ENCODE measurements at places on chromosomes 2 and 18.

DNA sequence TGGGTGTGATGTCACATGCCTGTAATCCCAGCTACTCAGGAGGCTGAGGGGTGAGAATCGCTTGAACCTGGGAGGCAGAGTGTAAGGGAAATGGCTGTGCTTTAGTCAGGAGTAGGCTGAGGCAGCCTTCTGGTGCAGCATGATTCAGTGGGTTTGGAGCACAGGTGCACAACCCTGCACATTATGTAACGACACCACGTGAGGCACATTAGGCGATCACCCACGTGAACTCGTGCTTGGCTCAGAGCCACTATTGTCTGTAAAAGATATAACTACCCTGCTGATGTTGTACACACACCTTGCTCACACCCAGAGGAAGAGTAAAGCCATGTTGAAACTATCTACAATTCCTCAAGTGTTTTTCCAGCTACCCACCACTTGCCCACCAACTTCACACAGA lies 54.8 kb upstream of the ZC3H15 start:
- DNase-seq: no peak

- no peak for DNase-seq
Observed at GRCh38 chr2:217302856-217303255, 443.0 kb upstream of the TNP1 start.

DNA sequence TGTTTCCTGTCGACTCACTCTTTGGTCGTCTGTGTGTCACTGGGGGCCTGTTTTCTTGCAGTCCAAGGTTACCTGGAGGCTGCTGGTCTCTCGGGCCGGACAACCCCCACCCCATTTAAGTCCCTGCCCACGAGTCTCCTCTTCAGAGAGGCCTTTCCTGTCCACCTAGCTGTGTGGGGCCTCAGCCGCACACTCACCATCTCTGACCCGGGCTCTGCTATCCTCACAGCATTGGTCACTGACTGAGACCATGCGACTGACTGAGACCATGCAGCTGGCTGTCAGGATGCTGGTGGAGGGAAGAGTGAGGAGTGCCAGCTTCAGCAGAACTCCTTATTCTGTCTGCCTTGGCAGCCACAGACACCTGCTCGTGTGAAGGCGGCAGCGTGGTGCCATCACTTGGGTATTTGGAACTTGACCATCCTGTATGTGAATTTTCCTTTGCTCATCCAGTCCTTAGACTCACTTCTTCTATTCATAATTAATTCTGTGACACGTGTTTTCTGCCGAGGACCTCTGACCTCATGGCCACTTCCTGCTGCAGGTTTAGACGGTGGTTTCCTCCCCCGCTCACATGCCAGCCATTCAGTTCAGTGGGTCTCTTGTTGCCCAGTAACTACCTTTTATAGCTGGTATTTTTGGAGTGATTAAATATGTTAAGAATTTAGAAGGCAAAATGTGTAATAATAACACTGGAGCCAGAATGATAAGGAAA lies 47.5 kb upstream of the ASB1 start:
- no peak for DNase-seq

DNA sequence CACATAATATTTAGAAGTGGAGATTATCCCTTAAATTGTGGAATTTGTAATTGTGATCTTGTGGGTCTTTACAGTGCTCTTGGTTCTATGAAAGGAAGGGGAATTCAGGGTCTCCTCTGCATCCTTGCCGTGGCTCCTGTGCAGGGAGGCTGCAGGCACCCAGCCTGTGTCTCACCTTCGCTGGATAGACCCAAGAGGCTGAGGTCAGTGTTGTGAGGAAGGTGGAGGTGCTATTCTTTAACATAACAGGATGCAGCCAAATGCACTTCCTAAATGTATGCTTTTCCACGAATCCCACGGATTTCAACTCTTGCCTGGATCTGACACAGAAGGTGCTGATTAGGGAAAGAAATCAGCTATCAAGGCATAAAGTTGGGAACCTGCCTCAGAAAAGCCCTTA lies 69.5 kb downstream of the TMEM18 start:
- DNase-seq: no peak

DNA sequence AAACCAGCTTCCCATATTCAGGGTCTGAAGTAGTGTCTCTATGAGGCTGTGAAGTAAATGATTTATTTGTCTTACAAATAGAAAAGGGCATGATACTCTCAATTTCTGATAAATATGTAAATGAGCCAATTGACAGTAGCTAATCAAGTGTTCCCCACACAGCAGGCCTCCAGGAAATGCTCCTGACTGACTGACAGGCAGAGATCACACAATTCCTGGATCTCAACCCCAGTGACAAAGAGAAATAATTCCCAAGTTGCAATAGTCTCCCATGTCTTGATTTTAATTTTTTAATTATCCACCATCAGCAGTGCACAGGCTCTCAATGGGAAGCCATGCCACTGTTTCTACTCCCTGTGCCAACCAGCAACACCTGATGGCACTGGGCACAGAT lies 390.4 kb downstream of the SOX11 start:
- no peak for DNase-seq

DNA sequence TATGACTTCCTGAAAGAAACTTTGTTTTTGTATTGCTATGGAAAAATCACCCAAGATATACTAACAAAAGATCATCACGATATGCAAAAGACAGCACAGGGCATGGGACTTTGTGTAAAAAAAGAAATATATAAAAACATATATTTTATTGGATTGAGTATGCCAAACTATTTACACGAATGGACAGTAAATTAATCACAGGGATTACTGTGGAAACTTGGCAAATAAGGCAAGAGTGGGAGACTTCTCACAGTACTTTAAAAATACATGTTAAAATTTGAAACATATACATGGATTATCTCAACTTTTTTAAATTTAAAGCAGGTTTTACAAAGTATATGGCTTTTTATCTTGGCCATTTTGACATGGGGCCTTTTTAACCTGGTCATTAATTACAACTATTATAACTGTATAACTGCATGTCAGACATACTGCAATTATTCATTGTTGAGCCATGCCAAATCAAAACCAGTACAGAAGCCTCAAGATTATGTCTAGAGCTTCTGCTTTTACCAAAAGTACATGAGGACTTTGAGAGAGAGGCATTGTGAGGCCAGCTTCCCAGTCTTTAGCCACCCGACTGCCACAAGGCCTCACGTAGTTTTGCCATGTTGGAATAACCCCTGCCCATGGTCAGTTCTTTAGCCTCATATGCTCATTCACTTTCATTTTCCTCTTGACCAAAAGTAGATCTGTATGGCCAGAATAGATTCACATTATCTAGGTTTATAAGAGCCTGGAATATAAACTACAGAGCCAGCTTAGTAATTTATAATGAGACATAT lies 419.8 kb downstream of the SETBP1 start:
- DNase-seq: no peak

GRCh38 chr2:72828840-72829507 lies 3.1 kb upstream of the EXOC6B start:
- DNase-seq: no peak

DNA sequence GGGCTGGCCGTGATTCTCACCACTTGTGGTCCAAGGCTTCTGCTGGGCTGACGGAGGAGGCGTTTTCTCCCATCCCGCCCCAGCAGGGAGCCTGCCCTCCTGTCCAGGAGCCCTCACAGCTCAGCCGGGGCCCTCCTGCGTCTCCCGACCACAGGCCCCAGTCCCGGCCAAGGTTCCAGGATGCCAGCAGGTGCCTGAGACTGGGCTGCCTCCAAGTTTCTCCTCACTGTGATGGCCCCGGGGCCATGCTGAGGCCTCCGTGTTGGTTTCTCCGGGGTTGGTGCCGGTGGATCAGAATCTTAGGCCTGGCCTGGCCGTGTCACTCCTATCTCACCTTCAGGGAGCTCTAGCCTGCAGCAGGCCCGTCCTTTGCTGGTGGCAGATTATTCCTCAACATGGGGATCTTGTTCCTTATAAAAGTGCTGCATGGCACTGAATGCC lies 5.9 kb downstream of the KCNG2 start:
- no peak for DNase-seq

- DNase-seq: no peak
Observed at GRCh38 chr2:179428649-179429048, 164.0 kb upstream of the SESTD1 start.

DNA sequence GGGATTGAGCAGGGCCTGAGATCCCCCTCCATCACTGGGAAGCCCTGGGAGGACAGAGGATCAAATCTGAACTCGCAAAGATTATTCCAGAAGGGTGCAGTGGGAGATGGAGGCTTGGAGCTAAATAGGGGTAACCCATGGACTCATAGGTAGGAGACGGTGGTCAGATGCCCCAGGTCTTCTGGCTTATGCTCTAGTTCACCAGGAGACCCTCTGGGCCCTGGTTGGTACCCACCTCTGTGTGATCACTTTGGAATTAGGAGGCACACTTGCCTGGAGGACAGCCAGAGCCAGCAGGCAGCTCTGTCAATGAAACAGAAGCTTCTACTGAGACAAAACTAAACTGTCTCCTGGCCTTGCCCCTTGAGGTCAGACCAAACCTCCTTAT lies 110.6 kb downstream of the TGFA start:
- DNase-seq: no peak

DNA sequence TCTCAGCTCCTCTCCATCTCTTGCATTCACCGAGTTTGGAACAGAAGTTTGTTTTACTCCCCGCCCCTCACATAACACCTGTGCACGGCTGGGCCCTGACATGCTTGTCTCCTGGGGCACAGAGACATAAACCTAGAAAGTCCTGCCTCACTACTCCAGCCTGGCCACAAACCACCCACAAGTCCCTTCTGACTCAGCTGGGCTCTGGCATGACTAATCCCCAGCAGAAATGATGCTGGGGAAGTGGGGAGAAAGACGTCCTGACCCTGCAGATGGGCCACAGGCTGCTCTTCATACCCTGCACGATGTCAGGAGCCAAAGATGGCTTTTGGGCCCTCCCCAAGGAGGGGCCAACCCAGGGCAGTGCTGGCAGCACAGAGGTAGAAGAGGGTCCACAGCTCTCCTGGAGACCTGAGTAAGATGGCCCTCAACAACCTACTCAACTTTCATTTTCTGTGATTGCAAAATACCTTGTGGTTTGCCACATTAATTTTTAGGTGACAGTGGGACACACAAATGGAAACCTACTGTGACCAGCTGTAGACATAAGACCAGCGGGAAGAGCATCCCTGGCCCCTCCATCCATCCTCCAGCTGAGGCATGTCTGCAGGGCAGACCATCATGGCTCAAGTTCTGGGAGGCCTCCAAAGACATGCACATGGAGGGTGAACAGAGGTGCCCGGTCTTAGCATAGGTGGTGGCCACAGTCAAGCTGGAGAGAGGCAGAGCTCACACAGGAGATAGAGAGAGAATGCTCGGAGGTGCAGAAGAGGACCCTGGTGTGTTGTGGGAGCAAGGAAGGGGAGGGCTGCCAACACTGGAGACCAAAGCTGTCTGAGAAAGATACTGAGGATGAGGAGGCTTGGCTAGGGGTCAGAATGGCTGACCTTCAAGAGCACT lies 40.0 kb downstream of the DNMT3A start:
- DNase-seq: no peak

GRCh38 chr2:48346124-48346536 lies 183.8 kb upstream of the STON1 start:
- DNase-seq: no peak

DNA sequence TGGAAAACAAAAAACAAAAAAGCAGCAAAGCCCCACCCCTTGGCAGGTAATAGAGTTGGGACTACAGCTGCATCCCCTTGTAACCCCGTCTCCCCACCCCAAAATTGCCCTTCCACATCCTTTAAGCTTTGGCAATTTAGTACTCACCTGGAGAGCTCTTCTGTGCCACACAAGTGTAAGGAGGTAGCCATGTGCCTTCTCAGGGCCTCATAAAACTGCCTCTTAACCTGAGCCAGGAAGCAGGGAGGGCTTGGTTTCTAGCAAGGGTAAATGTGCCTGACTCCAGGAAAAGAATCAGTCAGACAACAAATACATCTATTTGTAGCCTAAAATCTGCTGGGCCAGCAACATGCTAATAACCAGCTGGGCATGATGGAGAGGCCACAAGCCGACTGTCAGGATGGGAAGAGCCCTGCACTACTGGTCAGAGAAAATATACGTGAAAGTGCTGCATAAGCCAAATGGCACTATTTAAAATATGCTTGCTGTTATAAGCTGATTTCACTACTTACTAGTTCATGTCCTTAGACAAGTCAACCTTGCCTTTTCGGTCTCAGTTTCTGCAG lies 46.3 kb downstream of the NOP58 start:
- no peak for DNase-seq

DNA sequence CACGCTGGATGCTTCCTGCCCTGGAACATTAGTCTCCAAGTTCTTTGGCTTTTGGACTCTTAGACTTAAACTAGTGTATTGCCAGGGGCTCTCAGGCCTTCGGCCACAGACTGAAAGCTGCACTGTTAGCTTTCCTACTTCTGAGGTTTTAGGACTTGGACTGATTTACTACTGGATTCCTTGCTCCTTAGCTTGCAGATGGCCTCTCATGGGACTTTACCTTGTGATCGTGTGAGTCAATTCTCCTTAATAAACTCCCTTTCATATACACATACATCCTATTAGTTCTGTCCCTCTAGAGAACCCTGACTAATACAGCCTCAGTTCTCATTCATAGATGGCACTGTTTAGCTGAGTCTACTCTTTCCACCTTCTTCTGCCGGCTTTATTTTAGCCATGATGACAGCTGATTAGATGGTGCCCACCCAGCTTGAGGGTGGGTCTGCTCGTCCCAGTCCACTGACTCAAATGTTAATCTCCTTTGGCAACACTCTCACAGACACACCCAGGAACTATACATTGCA lies 389.1 kb downstream of the NYAP2 start:
- DNase-seq: no peak

Measured in neuronal stem cell (in vitro differentiated cells).